ENCODE measurements at places on chromosomes 1 and 21.

DNA sequence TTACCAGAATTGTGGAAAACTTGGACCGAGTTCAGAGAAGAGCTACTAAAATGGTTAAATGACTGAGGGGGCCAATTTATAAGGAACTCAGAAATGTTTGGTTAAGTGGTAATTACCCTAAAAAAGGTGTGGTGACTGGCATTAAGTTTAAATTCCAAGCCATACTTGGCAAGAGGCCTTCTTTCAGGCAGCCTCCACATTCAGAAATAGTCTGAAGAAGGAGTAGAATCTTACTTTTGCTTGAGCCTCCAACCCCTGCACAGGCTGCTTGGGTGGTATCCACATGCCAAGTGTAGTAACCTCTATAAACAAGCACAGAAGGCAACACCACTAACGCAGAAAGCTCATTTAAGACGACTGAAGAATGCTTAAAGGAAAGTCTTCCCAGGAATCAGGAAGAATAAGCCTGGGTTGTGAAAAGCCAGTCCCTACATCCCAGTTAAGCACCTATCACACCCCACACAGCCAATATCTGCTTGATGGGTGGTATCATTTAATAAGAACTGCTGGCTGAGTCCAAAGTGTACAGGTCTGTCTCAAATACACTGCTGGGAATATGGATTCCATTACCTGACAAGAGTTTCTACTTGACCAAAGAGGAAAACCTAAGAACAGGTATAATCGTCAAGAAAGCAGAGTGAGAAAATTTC is 13.7 kb upstream of the GORAB start:
- no peak for DNase-seq

- DNase-seq: peak; percentile 38
Observed at GRCh38 chr1:162854245-162854882, 6.6 kb downstream of the CCDC190 start.

GRCh38 chr1:206831650-206832049 is 33.8 kb upstream of the IL20 start:
- DNase-seq: no peak

DNA sequence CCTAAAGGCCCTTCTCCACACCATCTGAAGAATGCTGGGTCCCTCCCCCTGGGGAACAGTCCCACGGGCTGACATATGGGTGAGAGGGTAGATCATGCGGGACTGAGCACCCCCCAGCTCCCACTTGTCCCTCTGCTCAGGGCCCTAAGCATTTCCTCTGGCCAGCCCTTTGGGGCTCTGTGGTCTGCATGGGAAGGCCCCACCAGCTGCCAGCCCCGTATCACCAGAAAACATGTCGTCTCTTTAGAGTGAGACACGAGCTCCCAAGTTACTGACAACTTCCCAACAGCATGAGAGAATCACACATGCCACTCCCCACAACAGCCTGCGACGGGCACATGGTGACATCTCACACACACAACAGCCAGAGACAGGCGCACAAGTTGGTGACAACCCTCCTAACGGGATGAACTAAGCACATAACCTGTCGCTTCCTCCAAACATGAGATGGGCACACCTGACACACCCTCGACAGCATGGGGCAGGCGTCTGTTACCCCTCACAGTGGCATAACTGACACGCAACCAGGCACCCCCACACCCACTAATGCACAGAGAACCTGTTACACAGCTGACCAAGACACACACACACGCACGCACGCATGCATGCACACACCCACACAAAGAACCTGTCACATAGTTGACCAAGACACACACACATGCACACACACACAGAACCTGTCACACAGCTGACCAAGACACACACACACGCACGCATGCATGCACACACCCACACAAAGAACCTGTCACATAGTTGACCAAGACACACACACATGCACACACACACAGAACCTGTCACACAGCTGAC is 41.2 kb downstream of the AHDC1 start:
- DNase-seq: no peak

DNA sequence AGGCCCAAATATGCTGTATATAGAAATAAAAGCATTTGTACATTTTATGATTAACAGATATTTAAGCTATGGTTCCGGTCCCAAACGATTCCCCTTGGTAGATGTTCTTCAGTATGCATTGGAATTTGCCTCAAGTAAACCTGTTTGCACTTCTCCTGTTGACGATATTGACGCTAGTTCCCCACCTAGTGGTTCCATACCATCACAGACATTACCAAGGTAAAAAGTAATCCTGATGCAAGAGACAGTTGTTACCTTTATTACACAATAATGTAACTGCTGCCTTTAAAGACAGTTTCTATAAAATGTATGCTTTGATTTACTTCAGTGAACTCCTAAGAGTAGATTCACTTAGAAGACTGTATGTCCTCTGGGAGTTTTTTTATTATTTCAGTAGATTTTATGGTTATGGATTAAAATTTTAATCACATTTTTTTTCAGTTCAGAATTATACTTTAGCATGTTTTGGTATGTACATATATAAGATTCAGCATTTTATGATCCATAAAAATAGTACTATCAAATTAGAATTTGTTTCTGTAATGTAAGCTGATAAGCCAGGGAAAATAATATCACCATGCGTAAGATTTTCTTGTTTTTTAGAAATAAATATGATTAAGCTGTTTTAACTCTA is 96.5 kb downstream of the USP25 start:
- no peak for DNase-seq

DNA sequence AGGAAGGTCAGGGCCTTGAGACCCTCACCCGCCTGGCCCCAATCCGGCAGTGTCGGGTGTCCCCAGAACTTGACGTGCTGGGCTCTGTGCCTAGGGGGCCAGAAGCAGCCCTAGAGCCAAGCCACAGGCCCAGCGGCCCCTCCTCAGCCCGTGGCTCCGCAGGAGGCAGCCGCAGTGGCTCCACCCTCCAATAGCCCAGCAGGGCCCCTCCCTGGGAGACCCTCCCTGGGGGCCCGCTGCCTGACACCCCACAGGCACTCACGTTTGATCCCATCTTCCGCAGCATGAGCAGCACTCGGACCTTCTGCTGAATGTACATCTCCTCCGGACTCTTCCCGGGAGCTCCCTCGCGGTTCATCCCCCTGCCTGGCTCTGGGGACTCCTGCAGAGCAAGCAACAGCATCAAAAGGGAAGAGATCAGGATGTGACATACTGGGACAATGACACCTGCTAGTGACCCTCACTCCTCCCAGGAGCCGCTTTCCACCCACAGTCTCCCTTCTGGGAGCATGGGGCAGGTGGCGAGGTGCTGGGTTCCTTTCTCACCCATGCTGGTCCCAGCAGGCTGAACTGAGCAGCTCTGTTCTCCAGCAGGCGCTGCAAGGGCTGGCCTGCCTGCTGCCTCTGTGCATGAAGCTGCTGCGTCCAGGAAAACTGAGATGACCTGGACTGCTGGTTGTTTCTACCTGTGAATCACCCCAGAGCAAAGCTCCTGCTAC is 38.2 kb downstream of the CTNNBIP1 start:
- no peak for DNase-seq

- DNase-seq: peak; percentile 16
Observed at GRCh38 chr1:236281198-236281653, 532 bp downstream of the ERO1B start.

Data from activated CD4-positive, alpha-beta T cell treated with anti-CD3 and anti-CD28 coated beads, Interleukin-2, amount 50 U/mL, for 1 hour (primary cell).